Ureter (tissue), 1 donor: ENCODE measurements at places on chromosomes 7 and 10. TPM values are rescaled to one million over a fixed set of nuclear protein-coding genes. Genes with fewer than 3 reads are reported as not detected.

LRRC4 gene
- total RNA-seq: 1.3 TPM

CDH23 gene
- 79.3 TPM for total RNA-seq

BLNK gene
- 56.4 TPM for total RNA-seq

GRM3 gene
- not detected for total RNA-seq

AKR1C2 gene
- 343 TPM for total RNA-seq

ANKRD61 gene
- not detected for total RNA-seq

SAP25 gene
- 2.8 TPM for total RNA-seq

MAT1A gene
- 0.75 TPM for total RNA-seq

CDHR1 gene
- total RNA-seq: 1.5 TPM
